ENCODE measurements at places on chromosomes 5 and 9.

GRCh38 chr9:21994556-21995005 is at the start of gene CDKN2B-AS1:
CDKN2B-AS1 (plus strand) TSS chr9:21994791.
- peak; percentile 75 for DNase-seq

- DNase-seq: no peak
These were observed 504.2 kb downstream of the ENC1 start for GRCh38 chr5:74136276-74136825.

- no peak for DNase-seq
These were observed 153.8 kb downstream of the ARL15 start for GRCh38 chr5:54156577-54156976.

DNA sequence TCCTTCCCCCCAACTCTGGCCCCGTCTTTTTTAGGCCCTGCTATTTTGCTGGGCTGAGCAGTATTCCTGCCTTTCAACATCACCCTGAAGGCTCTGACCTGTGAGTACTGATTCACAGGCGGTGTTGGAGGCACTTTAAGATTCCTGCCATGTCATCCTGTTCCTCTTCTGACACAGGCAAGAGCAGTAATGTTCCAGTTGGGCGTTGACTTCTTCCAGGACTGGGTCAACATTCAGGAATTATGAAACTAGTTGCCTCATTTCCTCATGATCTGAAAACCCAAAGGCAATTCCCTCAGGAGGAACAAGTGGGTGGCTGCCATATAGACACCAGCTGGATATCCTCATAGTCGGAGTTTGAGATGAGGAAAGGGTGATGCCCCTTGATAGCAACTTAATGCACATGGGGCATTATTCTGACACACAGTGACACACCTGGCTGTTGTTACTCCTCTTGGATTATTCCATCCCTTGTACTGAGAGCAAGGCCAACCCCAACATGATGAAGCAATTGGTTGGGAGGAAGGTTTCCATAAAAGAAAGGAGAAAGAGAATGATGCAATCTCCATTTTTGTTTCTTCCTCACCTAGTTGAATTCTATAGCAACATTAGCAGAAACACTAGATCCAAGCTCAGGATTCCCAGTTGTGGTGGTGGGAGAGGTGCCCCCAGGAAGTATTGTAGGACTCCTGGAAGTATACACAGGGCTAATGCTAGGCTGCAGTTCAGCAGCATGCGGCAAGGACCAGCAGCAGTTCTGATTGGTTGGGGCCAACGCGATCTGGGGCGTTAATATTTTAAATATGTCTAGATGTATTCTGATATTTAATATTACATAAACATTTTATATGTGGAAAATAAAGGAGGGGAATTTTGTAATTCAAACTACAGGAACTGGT is 19.6 kb upstream of the GLRX start:
- DNase-seq: peak; percentile 35

GRCh38 chr5:67552773-67553172 is 356.2 kb upstream of the CD180 start:
- DNase-seq: no peak

- DNase-seq: no peak
These were observed 344.8 kb downstream of the CSNK1G3 start for GRCh38 chr5:123856766-123857165.

Data from activated CD8-positive, alpha-beta memory T cell treated with anti-CD3 and anti-CD28 coated beads, Interleukin-2, amount 50 U/mL, for 48 hours (primary cell).